Stimulated activated CD8-positive, alpha-beta memory T cell treated with anti-CD3 and anti-CD28 coated beads, Interleukin-4, amount 100 ng/mL, for 1 hour (primary cell): ENCODE measurements at places on chromosomes 12 and 14.

DNA sequence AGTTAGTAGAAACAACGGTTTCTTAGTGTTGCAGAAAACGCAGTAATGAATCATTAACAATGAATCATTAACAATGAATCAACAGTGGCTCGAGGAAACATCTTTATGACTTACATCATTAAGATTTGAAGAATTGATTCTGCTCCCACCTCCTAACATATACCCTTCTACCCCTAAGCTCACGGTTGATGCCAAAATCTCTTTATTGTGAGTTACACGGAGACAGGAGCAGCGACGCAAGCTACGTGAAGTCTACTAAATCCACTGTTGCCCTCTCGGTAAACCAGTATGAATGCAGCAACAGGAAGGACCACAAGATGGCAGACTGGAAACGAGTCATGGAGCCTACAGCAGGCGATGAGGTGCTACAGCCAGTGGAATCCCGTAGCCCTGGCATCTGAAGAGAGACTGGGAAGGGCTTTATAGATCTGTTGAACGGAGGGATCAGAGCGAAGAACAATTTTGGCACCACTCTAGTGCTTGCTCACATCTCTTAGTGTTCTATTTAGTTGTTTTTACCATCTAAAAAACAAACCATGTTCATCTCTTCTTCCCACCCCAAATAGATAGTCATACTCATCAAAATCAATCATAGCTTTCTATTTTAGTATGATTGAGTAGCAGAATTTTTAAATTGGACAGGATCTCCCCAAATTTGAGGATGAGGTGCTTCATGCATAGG is 332.7 kb downstream of the DUSP6 start:
- peak; percentile 16 for DNase-seq

DNA sequence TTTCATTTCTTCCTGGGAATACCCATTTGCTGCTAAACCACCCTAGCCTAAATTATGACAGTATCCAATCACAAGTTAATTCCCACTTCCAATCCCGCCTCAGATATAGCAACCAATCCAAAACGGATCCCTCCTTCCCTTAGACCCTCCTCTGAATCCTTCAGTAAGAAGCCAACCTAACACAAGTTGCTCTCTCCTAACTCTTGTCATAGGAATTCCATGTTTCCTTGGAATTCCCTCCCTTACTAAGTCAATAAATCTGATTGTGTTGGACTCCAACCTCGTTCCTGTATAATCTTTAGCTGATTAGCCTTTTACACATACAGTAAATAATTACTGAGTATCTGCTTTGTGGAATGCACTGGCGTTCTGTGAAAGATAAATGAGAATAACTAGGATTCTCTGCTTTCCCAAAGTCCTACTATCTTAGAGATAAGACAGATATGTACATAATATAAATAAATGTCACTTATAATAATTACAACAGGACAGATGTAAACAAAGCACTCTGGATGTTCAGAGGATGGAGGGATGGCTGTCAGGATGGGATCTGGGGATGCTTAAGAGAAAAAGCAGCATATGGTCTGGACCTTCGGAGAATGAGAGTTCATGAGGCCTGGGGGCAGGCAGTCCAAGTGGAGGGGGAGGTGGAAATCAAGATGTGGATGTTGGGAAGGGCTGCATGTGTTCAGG is 185.8 kb upstream of the SOX5 start:
- DNase-seq: no peak

- DNase-seq: no peak
Measured at GRCh38 chr14:104202259-104203070, 64.1 kb downstream of the KIF26A start.

- DNase-seq: no peak
Measured at GRCh38 chr14:76719666-76720065, 41.6 kb upstream of the VASH1 start.

DNA sequence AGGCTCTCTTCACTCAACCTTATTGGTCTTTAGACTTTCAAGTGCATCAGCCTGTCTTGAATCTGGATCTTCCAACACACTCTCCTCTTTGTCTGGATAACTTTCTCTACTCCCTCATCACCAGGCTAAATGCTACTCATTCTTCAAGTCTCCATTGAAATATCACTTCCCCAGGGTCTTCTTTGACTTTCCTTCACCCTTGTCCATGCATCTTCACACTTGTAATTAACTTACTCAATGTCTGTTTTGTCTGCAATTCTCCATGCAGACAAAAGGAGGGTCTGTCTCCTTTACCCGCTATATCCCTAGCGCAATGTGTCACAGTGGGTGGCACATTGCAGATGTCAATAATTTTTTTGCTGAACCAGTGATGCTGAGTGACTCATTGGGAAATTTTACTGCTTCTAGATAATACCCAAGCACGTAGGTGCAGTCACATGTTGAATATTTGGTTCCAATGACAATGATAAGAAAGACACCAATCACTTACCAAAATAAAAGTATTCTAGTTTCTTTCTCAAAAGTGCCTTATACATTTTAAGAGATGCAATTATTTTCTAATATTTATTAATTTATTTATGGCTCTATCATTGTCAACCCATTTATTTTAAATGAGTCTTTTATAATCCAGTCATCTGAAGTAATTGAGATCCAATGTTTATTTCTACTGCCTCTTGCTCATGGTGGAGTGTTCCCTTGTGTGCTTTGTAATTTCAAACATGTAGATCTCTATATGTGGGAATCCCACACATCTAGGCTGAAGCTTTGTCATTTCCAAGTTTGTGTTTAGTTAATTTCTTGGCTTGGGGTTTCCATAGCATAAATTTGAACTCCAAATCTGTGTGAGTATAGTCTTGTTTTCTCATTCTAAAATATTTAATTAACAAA is 21.7 kb upstream of the RFC5 start:
- DNase-seq: no peak

DNA sequence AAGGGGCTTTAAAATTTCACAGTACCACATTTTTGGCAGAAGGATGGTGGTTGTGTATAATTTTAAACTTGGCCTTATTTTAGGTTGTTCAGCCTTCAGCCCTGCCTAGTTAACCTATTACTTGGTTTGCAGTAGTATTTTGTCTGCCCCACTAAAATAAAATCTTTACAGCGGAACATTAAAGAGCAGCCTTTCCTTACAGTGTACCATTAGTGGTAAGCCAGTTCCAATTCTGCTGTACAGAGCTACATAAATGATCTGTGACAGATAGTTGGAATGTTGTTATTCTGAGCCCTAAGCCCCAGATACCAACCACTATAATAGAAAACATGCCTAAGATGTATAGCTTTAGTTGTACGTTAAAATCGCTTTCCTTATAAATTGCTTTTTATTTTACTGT is 56.2 kb downstream of the SLC38A6 start:
- DNase-seq: no peak

GRCh38 chr12:5619628-5620027 is 187.7 kb downstream of the NTF3 start:
- DNase-seq: no peak

- no peak for DNase-seq
Measured at GRCh38 chr14:23242076-23242475, 4.3 kb downstream of the RNF212B start.
